ENCODE measurements at places on chromosomes 4 and X.

GRCh38 chr4:188078116-188078515, 31.3 kb downstream of the TRIML2 start:
- no peak for DNase-seq

- no peak for DNase-seq
Measured at GRCh38 chr4:54449999-54450398, 207.8 kb upstream of the KIT start.

- DNase-seq = no peak
Measured at GRCh38 chrX:70336767-70337166, 46.9 kb downstream of the KIF4A start.

GRCh38 chr4:182142176-182143085, 100.8 kb upstream of the TENM3 start:
- no peak for DNase-seq

- no peak for DNase-seq
Measured at GRCh38 chr4:161564230-161564834, 599.5 kb downstream of the FSTL5 start.

DNA sequence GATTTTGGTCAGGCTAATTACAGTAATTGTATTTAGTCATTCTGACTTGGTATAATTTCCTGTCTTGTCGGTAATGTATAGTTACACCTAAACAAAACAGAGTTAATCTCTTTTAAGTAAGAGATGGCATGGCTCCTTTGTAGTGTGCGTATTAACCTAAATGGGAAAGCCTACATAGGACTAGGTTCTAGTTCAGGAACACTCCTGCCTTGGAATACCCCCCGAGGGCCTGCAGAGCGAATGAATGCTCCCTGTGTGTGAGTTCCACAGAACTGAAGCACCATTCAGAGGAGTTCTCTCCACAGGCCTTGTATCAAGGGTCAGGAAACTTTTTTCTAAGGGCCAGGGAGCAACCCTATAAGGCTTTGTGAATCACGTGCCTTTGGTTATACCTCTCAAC, 44.9 kb upstream of the STIM2 start:
- no peak for DNase-seq

DNA sequence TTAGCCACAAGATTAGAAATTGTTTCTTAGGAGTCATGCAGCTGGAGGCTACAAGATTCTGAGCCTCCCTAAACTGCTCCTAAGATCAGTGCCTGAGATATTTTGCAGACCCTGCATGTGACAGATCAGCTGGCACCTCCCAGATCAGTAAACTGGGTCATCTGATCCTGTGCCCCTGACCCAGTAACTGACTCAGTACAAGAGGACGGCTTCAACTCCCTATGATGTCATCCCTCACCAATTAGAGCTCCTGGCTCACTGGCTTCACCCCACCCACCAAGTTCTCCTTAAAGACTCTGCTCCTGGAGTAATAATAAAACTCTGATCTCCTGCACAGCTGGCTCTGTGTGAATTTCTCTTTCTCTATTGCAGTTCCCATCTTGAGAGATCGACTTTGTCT, 45.4 kb upstream of the PNPLA4 start:
- DNase-seq = no peak

DNA sequence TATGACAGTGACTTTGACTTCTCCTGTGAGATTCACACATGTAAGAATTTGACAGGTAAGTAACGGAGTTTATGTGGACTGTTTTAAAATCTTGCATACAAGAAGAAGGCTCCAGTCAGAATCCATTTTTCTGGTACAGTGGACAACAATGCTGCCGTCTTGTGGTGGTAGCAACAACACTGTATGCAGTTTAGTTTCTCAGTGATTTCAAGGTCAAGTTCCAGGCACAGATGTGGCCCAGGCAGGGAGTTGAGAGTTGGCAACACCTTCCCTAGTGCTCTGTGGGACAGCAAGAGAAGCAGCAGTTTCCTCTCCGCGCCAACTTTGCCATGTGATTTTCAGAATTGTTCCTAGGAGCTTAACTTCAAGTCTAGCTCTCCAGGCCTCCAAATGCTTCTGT, 56.0 kb upstream of the STPG2 start:
- no peak for DNase-seq

GRCh38 chr4:148025981-148026380, 294.1 kb downstream of the ARHGAP10 start:
- DNase-seq = no peak

- DNase-seq = no peak
Measured at GRCh38 chrX:29435396-29435795, 780.0 kb upstream of the MAGEB2 start.

GRCh38 chrX:133171962-133172708, 46.0 kb downstream of the TFDP3 start:
- no peak for DNase-seq
